ENCODE measurements at places on chromosomes 12 and 14. TPM values are rescaled to one million over a fixed set of nuclear protein-coding genes. Genes with fewer than 3 reads are reported as not detected.

KLHDC1 gene
- polyA plus RNA-seq = 4.0 TPM

USP15 gene
- 33.9 TPM for polyA plus RNA-seq

SCNN1A gene
- polyA plus RNA-seq = 47.1 TPM

TMEM253 gene
- polyA plus RNA-seq = 69.5 TPM

NOXRED1 gene
- 0.12 TPM for polyA plus RNA-seq

PTPRR gene
- 5.2 TPM for polyA plus RNA-seq

RNF212B gene
- 0.07 TPM for polyA plus RNA-seq

GLI1 gene
- not detected for polyA plus RNA-seq

COQ6 gene
- polyA plus RNA-seq = 18.7 TPM

KRT81 gene
- polyA plus RNA-seq = not detected

SIRT4 gene
- polyA plus RNA-seq = 8.1 TPM

VDR gene
- 61.0 TPM for polyA plus RNA-seq

POTEG gene
- polyA plus RNA-seq = not detected

ERH gene
- 147 TPM for polyA plus RNA-seq

CIDEB gene
- 83.6 TPM for polyA plus RNA-seq

RAD9B gene
- polyA plus RNA-seq = 0.61 TPM

TM7SF3 gene
- polyA plus RNA-seq = 40.9 TPM

MDGA2 gene
- not detected for polyA plus RNA-seq
